Jurkat, Clone E6-1 (cell line): ENCODE measurements at places on chromosomes 12 and 14.

GRCh38 chr14:91980157-91980556 lies 32.7 kb upstream of the FBLN5 start:
- no peak for DNase-seq

- DNase-seq: no peak
These were observed 366.2 kb upstream of the KITLG start for GRCh38 chr12:88946372-88946997.

GRCh38 chr12:115840159-115840558 lies 437.3 kb downstream of the MED13L start:
- DNase-seq: no peak

DNA sequence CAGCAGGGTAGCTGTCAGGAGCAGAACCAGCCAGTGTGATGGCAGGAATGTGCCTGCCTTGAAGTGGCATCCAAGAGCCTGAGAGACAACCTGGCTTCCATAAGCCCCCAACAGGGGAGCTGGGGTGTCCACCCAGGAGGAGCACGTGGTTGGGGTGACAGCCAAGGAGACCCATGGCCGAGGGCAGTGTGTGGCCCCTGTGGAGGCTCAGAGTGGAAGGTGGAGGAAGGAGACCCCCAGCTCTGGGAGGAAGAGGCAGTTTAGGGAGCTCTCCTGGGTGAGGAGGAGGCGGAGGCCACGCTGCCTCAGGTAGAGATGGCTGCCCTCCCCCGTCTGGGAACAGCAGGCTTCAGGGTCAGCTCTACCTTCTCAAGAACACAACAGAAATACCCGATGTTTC lies 147.0 kb downstream of the CALM1 start:
- no peak for DNase-seq

DNA sequence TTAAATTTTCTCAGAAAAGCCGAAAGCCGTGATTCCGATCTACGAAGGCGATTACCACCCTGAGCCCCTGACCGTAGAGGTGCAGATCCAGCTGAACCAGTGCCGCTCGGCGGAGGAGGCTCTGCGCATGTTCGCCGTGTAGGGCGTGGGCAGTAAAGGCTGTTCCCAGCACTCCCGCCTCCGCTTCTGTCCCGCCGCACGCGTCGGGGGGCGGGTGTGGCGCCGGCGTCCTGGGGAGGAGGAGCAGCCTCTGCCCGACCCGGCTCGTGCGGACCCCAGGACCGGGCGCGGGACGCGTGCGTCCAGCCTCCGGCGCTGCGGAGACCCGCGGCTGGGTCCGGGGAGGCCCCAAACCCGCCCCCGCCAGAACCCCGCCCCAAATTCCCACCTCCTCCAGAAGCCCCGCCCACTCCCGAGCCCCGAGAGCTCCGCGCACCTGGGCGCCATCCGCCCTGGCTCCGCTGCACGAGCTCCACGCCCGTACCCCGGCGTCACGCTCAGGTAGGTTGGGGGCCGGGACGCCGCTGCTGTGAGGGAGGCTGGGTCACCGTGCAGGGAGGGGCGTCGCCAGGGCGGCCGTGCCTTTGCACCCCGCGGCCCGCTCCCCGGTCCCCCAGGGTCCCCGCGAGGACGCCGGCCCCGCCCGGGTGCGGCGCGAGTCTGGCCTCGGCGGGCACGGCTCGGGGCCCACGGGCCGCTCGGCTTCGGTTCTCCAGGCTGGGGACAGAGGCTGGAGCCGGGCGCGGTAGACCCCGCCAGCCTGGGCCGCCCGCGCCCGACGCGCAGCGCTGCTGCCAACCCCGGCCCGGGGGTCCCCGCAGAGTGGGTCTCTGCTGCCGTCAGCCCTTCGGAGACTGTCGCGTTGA lies at the start of gene B3GNT4:
B3GNT4 (plus strand) TSS at position 409 of the 866 bp plus-strand sequence. CDS start 910 bp downstream, outside the sequence.
- no peak for DNase-seq
